NCI-H446 (cell line): ENCODE measurements at places on chromosomes 1 and 21.

GRCh38 chr1:228010921-228011320 lies 4.1 kb downstream of the WNT3A start:
- DNase-seq, result no peak

- no peak for DNase-seq
These were observed 150.8 kb downstream of the ROR1 start for GRCh38 chr1:63924600-63924999.

DNA sequence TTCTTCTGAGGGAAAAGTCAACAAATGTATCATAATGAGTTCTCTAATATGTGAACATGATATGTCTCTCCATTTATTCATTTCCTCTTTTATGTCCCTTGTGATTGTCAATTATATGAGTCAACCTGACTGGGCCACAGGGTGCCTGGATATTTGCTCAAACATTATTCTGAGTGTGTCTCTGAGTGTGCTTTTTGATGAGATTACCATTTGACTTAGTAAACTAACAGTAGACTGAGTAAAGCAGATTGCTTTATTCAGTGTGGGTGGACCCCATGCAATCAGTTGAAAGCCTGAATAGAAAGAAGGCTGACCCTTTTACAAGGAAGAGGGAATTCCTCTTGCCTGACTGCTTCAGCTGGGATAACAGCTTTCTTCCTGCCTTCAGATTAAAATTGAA lies 142.6 kb downstream of the SLC35F3 start:
- DNase-seq, result no peak

DNA sequence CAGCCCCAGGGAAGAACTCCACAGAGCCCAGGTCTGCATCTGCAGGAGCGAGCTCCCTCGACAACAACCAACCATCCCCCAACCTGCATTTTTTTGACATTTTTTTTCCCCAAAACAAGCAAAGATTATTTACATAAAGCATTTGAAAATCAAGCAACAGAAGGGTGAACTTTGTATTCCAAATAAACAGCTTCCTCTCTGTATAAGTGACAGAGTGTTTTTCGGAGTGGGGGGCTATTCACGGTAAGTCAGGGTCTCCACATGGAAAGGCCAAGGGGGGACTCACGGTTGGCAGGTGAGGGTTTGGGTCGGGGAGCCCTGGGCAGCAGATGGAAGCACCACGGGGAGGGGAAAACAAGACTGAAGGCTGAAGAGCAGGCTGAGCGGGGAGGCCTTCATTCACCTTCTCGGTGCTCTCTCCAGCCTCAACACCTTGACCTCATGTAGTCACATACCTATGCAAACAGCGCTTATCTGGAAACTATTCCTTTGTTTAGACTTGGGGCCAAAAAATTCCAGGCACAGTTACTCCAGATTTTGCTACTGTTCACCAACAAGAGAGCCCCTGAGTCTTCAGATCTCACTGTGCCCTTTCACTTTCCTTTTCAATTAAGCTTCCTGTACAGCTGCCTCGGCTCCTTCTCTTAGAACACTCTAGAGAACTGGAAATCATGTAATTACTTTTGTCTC lies 27.6 kb downstream of the C2CD2 start:
- DNase-seq, result no peak

GRCh38 chr1:181179987-181180365 lies 91.5 kb downstream of the IER5 start:
- peak; percentile 63 for DNase-seq

DNA sequence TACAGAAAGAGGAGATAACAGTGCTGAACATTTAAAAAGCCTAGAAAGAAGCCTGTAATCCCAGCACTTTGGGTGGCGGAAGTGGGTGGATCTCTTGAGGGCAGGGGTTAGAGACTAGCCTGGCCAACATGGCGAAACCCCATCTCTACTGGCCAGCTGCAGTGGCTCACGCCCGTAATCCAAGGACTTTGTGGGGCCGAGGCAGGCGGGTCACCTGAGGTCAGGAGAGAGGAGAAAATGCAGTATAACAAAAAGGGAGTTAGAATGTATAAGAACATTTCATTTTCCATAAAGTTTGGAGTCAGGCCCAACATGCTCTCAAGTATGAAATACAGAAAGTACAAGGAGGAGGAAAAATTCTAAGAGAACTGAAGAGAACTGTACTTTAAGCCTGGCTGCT lies 134.5 kb downstream of the SMYD3 start:
- no peak for DNase-seq

- DNase-seq, result no peak
These were observed 3.4 kb upstream of the PDE9A start for GRCh38 chr21:42650033-42650370.

GRCh38 chr1:29832471-29832870 lies 596.1 kb downstream of the PTPRU start:
- DNase-seq, result no peak

DNA sequence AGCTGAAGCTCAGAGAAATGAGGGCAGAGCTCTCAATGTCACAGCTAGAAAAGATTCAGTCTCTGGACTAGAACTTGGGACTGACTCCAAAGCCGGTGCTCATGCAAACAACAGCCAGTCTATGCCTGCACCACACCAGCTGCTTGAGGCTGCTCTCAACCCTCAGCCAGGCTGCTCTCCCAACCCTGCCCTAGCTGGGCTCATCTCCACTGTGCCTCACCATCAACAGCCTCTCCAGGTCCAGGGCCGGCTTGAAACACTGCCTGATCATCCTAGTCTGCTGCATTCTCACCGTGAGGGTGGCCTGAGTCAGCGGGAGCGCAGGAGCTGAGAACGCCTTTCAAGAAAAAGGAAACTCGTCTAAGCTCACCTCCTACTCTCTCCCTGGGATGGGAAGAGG lies 94.5 kb downstream of the PTPRU start:
- DNase-seq, result no peak

DNA sequence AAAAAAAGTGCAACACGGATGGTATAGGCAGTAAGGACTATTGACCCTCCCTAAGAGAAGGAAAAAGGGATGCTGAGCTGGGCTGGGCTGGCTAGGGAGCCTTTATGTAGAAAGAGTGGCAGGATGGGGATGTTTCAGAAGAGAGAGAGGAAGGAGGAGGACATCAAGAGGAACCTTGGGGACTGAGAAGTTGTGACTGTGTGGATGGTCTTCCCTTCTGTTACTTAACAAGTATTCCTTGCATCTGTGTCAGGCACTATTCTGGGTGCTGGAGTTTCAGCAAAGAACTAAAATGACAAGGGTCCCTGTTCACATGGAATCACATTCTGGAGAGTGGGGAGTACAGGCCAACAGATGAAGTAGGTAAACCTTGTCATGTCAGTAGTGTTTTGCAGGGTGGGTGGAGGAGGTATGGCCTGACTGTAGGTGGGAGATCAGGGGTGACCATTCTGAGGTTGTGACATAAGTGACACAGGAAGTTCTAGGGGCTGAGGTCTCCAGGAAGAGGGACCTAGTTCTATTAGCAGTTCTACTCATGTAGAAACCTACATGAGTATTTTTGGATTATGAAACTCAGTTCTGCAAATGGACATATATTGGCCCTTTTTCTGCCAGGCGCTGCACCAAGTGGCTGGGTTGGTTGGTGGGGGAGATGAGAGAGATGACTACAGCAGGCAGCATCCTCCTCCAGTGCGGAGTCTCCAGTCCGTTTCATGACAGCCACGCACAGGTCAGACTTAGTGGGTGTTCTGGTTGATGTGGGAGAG lies 53.8 kb downstream of the PRDM2 start:
- DNase-seq, result no peak

GRCh38 chr1:245433561-245433960 lies 278.8 kb downstream of the KIF26B start:
- no peak for DNase-seq

- DNase-seq, result no peak
These were observed at the start of gene LCE2D for GRCh38 chr1:152663098-152663497. Gene LCE2D (plus strand): TSS chr1:152663380. CDS start chr1:152664106, 726 bp downstream.

GRCh38 chr1:114749835-114750234 lies 7.9 kb downstream of the CSDE1 start:
- DNase-seq, result no peak

DNA sequence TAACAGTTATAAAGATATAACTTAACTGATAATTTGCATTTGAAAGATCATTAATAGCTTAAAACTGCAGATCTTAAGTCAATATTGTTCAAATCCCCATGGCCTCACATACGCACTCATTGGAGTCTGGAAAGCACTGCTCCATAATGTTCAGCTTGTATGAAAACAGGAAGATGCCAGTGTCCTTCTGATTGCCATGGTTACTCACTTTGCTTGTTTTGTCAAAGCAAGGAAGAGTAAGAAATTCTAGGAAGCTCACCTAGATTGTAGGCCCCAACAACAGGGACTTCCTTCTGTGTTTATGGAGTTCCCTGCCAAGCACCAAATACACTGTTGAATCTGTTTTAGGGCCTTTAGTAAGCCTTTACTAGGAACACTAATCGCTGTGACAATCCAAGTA lies 10.9 kb downstream of the GAS5 start:
- no peak for DNase-seq

DNA sequence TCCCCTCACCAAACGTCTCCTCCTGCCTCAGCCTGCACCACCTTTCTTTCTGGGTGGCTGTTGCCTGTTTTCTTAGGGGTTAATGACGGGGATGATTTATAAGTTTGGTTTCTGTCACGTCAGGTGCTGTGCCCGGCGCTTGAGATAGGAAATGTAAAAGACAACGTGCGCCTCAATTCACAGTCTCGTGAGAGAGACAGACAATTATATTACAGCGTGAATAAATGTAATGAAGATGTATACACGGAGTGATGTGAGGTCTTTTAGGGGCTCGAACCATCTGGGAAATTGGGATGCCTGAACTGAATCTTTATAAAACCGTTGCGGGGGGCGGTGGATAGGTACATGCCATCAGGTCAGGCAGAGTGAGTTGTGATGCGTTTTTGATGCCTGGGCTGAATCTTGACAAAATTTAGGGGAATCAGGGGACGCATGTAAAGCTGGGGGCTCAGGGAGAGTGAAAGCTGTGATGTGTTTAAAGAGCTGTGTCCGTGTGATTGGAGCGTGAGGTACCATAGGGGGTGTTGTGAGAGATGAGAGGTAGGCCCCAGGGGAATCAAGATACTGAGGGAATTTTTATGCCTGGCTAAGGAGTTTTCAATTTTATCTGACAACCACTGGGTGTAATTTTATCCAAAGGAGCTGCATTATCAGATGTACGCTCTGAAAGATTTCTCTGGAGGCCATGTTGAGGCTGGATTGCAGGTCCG lies 831 bp downstream of the TIPRL start:
- no peak for DNase-seq

DNA sequence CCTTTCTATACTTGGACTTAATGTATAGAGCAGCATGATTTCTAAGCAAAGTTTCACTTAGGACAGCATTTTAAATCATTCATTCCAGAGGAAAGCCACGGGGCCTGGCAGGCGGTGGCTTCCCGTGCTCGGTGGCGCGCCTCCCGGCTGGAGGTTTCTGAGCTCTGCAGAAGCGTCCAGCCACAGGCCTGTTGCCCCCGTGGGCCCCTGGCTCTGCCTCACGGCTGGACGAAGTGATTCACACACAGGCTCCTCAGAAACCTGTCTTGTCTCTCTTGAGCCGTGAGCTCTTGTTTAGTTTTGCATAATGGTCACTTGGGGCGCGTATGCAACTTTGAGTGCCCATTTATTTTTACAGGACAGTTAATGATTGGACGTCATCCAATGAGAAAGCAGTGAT lies 22.1 kb upstream of the DIP2A start:
- no peak for DNase-seq

DNA sequence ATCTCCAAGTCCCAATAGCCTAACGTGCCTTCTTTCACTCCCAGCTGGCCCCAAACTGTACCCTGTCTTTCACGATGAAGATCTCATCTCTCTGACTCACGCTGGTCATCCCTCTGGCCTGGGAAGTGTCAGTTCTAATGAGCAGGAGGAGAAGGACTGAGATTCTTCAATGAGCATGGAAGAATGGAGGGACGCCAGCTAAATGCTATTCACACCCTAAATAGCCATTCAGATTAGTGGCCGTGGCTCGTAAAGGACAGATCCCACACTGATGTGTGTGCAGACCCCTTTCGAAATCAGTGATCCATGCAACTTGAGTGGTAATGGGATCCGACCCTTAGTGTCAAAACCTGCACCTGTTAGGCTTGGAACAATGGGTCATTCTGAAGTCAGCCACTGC lies 75.9 kb upstream of the SMYD2 start:
- no peak for DNase-seq

DNA sequence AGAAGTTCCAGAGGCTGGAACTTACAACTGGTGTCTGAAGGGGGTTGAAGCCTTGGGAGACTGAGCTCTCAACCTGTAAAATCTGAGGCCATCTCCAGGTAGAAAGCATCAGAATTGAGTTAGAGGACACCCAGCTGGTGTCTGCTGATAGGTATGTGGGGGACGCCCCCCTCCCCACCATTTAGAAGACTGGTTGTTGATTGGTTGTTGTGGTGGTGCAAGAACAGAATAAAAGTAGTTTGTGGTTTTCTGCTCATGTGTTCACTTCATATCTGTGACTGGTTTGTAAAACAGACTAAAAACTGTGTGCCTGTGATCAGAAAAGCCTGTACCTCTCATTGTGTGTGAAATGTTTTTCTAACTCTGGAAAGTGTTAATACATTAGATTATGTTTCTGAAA lies 33.2 kb upstream of the PDE4B start:
- DNase-seq, result no peak

- DNase-seq, result no peak
These were observed 49.7 kb upstream of the ARHGEF16 start for GRCh38 chr1:3404801-3405200.

DNA sequence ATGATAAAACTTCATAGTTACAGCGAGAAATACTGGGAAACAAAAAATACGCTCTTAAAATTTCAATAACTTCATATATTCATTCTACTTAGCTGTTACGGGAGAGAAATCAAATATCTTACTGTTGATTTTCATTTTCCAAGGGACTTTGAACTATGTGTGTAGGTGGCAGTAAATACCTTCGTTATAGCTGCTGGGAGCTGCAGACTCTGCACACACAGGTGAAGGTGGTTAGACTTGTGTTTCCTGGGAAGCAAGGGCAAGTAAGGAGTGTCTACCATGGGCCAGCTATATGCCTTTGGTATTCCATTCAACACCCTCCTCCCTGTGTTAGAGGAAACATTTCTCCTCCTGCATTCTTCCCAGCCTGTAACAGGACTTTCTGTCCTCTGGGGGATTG lies 51.4 kb upstream of the DIRAS3 start:
- DNase-seq, result no peak

- DNase-seq, result no peak
These were observed 1.6 kb upstream of the C1orf35 start for GRCh38 chr1:228104526-228105269.

GRCh38 chr1:233509526-233509925 lies 104.4 kb upstream of the KCNK1 start:
- DNase-seq, result no peak
